GM23248 (cell line): ENCODE measurements at places on chromosomes 5 and 9. TPM values are rescaled to one million over a fixed set of nuclear protein-coding genes. Genes with fewer than 3 reads are reported as not detected.

FCN1 gene
- total RNA-seq = not detected in 2 replicates

DNA sequence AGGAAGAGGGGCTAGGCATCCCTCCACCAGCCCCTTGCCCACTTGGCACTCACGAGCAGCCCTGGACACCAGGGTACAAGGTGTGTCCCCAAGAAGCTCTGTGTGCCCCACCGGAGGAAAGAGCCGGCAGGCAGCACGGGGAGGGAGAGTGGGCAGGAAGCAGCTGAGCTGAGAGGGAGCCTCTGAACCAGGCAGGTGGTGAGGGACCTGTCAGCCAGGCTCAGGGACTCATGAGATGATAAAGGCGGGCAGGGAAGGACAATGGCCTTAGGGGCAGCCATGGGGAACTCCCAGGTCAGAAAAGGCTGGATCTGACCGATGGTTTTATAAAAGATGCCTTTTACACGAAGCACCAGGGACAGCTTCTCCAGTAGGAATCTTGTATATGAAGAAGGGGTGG lies 112.0 kb downstream of the VAV2 start:
- no peak overlapping the region for H3K4me3 ChIP-seq
- H3K27ac ChIP-seq = no peak overlapping the region
- no peak for DNase-seq

DNA sequence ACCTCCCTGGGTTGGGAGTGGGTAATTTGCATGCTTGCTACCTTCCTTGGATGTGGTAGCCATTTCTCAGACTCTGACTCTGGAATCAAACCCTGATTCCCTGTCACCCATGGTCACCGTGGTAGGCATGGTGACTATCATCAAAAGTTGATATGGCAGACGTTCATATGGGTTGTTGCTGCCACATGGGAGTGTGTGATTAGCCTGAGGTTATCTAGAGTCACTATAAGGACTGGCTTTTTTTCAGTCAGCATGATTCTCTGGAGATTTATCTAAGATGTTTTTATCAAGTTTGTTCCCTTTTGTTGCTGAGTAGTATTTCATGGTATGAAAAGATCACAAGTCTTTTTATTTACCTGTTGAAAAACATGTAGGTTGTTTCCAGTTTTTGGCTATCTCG lies 7.0 kb downstream of the RCL1 start:
- H3K36me3 ChIP-seq = no peaks in the 10 kb centered on the region
- no peak overlapping the region for H3K27ac ChIP-seq
- H3K4me3 ChIP-seq = no peak overlapping the region
- DNase-seq = no peak
- no peaks in the 10 kb centered on the region for H3K27me3 ChIP-seq

- no peak overlapping the region for H3K4me3 ChIP-seq
- no peaks in the 10 kb centered on the region for H3K27me3 ChIP-seq
- no peaks in the 10 kb centered on the region for H3K4me1 ChIP-seq
- no peak overlapping the region for H3K27ac ChIP-seq
- H3K36me3 ChIP-seq = no peaks in the 10 kb centered on the region
These were observed 2.4 kb upstream of the OR1K1 start for GRCh38 chr9:122797316-122798063.

DNA sequence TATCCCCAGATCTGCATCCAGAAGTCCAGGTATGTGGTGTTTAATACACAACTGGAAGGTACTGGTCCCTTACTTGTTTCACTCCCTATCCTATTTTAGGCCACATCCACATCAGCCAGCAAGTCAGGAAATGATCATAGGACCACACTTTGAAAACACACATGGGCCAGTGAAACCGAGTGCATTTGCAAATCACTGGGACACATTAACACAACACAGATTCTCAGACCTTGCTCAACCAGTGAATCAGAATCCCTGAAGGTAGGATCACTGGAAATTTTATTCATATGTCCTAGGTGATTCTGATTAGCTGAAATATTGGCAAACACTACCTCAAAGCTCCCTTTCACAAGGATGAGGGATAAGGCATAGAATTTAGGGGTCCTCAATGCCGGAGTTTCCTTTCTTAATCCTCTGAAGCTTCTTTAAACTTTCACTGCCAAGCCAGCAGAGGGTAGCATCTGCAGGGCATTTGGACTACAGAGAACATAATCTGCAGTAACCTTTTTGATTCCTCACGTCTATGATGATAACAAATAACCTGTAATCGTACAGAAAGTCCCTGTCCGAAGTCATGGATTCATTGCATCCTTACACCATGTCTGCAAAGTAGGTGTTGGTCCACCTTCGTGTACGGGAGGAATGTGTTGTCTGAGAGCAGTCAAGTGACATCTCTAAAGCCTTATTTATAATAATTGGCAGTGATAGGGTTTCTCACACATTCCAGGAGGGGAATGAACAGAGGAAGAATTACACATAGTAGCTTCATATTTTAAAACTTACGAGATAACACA lies 11.0 kb upstream of the ABLIM3 start:
- no peak overlapping the region for H3K27ac ChIP-seq
- H3K36me3 ChIP-seq = no peaks in the 10 kb centered on the region
- peak; percentile 44 for DNase-seq
- H3K27me3 ChIP-seq = no peaks in the 10 kb centered on the region
- H3K4me1 ChIP-seq = peaks cover 32% of the 10 kb centered on the region

PDCD1LG2 gene
- 34.7 and 36.8 TPM in 2 replicates for total RNA-seq

WHRN gene
- 0.76 and 1.1 TPM in 2 replicates for total RNA-seq

SPINK7 gene
- total RNA-seq = not detected in 2 replicates

GRCh38 chr9:71285191-71285656 lies 163.8 kb upstream of the TRPM3 start:
- no peaks in the 10 kb centered on the region for H3K36me3 ChIP-seq
- H3K27me3 ChIP-seq = no peaks in the 10 kb centered on the region; the same call in 1 of the 2 replicates
- no peaks in the 10 kb centered on the region for H3K4me1 ChIP-seq
- no peak overlapping the region for H3K4me3 ChIP-seq

GRCh38 chr9:7560669-7561305 lies 238.8 kb downstream of the DMAC1 start:
- H3K27me3 ChIP-seq = no peaks in the 10 kb centered on the region
- no peak overlapping the region for H3K4me3 ChIP-seq
- no peak overlapping the region for H3K27ac ChIP-seq
- no peaks in the 10 kb centered on the region for H3K36me3 ChIP-seq
- no peak for DNase-seq

DNA sequence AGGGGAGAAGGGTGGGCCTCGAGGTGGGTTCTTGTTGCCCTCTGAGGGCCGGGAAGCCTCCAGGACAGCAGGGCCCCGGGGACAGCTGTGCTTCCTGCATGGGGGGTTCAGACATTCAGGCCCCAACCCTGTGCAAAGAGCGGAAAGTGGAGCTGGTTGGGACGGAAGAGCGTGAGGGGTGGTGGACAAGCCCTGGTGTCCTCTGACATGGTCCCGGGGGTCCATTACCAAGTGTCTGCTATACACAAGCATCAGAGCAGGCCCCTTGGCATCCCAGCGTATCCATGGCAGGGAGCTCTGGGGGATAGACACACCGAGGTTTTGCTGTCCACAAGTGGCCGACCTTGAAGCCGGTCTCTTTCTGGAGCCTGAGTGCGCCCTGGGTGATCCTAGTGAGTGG lies 9.3 kb downstream of the PLPP7 start:
- H3K27me3 ChIP-seq = no peaks in the 10 kb centered on the region; the same call in 1 of the 2 replicates
- no peak overlapping the region for H3K4me3 ChIP-seq
- no peaks in the 10 kb centered on the region for H3K36me3 ChIP-seq
- no peak for DNase-seq
- no peak overlapping the region for H3K27ac ChIP-seq

DNA sequence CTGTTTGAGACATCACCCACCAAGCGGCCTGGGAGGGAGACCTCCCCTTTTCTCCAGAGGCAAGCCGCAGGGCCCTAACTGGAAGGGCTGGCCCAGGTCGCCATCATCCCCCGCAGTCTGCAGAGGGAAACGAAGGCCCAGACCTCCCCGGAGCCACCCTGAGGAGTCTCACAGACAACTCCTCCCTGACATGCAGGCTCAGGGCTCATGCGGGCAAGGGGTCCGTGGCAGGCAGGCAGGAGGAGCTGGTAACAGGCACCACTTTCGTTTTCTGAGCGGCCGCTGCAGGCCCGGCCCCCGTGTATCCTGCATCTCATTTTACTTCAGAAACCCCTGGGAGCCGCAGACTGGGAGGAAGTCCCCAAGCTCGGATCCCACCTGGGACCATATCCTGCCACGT lies 192.0 kb upstream of the PPP1R26 start:
- H3K4me1 ChIP-seq = no peaks in the 10 kb centered on the region
- H3K36me3 ChIP-seq = no peaks in the 10 kb centered on the region
- no peak overlapping the region for H3K27ac ChIP-seq
- DNase-seq = no peak

DNA sequence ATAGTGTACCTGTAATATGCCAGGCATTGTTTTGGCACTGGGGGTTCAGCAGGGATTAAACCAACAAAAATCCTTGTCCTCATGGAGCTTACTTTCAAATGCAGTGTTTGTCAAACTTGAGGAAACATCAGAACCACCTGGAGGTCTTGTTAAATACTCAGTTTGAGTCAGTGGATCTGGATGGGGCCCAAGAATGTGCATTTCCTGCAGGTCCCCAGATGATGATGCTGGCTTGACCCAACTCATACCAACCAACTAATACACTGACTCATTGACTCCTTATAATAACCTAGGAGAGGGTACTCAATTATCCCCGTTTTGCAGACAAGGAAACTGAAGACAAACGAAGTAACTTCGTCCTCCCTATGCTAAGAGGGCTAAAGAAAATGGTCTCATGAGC lies 11.3 kb downstream of the WWC1 start:
- peaks cover 19% of the 10 kb centered on the region for H3K4me1 ChIP-seq
- no peak overlapping the region for H3K4me3 ChIP-seq
- H3K36me3 ChIP-seq = no peaks in the 10 kb centered on the region
- no peak overlapping the region for H3K27ac ChIP-seq
- no peaks in the 10 kb centered on the region for H3K27me3 ChIP-seq
